Skeletal muscle cell (primary cell): ENCODE measurements at places on chromosomes 13 and 19.

GRCh38 chr13:66344805-66345517 is 885.2 kb downstream of the PCDH9 start:
- DNase-seq: no peak

GRCh38 chr13:87094646-87095045 is 576.5 kb upstream of the SLITRK5 start:
- DNase-seq: no peak

DNA sequence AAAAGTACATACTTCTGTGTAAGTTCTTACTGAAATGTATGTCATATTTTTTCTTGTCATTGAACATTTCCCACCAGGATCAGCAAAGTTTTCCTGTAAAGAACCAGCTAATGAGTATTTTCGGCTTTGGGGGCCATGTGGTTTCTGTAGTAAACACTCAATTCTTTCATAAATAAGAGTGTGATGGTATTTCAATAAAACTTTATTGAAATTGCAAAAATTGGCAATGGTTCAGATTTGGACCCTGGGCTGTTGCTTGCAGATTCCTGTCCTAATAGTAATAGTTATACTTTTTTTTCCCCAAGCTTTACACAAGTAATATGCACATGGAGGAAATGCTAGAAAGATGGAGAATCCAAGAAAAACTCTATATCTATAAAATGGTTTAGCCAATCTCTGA is 83.7 kb downstream of the ZNF536 start:
- DNase-seq: no peak

- DNase-seq: no peak
Measured at GRCh38 chr13:114108141-114108761, 24.2 kb downstream of the RASA3 start.

- no peak for DNase-seq
Measured at GRCh38 chr19:14418856-14419105, 360 bp downstream of the DDX39A start.

GRCh38 chr13:32445461-32445860 is 17.5 kb upstream of the N4BP2L1 start:
- DNase-seq: no peak

DNA sequence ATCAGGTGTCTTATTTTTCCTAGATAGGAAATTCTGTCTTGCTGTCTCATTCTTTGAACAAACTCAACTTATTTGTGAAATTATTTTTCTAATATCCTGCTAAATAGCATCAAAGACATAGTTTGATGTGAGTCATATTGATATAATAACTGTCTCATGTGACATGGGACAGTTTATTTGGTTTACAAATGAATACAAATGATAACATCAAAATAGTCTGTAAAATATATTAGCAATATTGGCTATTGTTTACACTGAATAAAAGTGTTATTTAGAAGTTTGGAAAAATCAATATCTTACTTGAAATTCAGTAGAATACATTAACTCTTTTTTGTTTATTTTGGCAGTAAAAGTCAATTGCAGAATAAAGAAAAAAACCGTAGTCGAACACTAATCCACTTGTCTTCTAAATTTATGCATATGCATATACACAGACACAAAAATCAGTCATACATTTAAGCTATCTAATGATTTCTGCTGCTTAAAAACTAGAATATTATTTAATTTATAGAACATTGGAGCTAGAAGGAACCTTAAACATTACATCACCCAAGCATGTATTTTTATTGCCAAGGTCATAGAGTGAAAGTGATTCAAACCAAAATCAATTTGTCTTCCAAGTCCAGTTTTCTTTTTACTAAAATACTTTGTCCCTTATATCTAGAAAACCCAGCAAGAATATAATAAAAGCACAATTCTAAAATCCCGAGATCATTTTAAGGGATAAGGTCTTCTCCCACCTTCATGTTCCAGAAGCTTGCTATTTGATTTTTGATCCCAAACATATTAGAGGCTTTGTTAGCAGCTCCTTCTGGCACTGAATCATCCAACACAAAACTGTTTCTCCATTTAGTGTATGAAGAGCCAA is 776.5 kb upstream of the SLITRK1 start:
- no peak for DNase-seq

GRCh38 chr13:41212881-41213280 is 18.5 kb upstream of the KBTBD7 start:
- DNase-seq: no peak

GRCh38 chr19:29884466-29884865 is 57.6 kb upstream of the URI1 start:
- DNase-seq: no peak

DNA sequence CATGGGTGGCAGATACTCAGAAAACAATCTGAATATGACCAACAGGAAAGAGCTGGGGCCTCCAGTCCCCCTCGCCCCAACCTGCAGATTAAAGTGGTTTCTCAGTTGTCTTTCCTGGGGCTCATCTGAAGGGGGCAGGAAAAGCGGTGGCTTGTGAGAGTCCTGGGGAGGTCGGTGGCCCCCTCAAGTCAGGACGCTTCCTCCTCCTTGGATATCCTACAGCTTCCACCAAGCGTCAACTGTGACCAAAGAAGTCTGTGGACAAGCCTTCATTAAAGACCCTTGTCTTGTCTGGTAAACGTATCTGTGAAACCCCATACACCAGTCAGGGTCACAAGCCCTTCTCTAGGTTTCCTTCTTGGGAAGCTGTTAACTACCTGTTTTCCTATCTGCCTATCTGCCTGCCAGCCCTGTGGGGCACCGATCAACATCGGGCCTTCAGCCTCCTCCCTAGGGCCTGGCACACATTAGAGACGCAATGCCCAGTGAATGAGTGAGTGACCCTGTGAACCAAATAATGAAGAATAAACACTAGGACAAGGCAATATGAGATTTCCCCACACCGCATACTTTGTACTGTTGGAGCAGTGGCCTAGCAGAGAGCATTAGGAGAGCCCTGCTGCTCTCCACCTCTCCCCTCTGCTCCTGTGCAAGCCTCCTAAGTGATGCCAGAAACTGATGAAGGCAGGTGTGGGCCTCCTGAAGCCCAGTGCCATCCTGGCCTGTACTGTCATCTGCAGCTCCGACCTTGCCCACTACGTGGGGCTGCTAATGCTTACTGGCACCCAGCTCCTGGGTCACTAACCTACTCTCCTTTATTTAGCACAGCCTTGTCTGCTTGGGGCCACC is 1317.8 kb downstream of the UQCRFS1 start:
- no peak for DNase-seq

DNA sequence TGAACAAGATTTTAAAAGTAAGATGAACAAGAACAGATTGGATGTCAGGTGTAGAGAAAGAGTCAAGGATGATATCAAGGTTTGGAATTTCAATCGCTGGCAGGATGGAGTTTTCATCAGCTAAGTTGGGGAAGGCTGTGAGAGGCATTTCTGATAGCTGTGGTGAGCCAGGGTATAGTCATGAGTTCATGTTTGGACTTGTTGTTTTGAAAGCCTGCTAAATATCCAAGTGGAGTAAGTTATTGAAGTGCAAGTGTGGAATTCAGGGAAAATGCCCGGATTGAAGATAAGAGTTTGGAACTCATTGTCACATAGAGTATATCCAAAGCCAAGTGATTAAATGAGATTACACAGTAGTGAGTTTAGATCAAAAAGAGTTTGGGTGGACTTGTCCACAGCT is 11.0 kb upstream of the EPSTI1 start:
- DNase-seq: no peak

DNA sequence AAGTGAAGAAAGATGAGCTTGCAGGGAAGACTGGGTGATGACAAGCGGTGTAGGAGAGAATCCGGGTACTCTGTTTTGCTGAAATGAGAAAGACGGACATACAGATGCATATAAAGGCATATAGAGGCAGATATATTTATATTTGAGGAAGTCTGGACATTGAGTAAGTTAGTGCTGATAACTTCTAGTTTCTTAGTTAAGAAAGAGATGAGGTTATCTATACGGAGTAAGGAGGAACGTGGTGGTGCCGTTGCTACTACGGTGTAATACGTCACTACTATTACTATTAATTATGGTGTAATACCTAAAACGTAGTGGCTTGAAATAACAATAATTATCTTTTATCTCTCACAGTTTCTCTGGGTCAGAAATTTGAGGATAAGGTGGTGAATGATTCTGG is 9.8 kb upstream of the CPB2 start:
- no peak for DNase-seq

DNA sequence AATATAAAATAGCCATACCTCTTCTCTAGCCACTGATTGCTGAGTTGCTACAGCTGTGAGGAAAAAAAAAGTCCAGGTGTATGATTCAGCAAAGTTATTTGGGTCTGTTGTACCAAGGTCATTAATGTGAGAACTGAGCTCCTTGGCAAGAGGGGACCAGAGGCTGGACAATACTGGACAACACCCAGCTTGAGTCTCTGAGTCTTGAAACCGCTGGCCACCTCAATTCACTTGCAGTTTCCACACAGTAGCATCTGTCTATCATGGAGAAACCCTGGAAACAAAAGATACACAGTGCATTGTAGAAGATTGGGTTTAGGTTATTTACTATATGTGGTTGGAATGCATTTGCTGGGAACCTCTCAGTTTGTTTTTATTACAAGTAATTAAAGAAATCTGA is 60.4 kb downstream of the WDFY2 start:
- no peak for DNase-seq

- no peak for DNase-seq
Measured at GRCh38 chr13:24264976-24265375, 44.4 kb upstream of the C1QTNF9 start.

DNA sequence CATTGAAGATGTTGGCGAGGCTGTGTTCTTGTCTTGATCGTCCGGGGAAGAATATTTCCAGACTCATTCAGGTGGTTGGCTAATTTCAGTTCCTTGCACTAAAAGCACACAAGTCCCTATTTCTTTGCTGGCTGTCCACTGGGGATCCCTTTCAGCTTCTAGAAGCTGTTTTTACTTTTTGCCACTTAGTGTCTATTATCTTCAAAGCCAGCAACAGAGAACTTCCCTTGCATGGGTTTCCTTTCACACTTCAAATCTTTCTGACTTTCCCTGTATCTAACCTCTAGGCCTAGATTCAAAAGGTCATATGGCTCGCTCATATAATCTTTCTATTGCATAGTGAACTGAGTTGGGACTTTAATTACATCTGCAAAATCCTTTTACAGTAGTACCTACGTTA is 215.3 kb upstream of the PCDH9 start:
- DNase-seq: no peak

DNA sequence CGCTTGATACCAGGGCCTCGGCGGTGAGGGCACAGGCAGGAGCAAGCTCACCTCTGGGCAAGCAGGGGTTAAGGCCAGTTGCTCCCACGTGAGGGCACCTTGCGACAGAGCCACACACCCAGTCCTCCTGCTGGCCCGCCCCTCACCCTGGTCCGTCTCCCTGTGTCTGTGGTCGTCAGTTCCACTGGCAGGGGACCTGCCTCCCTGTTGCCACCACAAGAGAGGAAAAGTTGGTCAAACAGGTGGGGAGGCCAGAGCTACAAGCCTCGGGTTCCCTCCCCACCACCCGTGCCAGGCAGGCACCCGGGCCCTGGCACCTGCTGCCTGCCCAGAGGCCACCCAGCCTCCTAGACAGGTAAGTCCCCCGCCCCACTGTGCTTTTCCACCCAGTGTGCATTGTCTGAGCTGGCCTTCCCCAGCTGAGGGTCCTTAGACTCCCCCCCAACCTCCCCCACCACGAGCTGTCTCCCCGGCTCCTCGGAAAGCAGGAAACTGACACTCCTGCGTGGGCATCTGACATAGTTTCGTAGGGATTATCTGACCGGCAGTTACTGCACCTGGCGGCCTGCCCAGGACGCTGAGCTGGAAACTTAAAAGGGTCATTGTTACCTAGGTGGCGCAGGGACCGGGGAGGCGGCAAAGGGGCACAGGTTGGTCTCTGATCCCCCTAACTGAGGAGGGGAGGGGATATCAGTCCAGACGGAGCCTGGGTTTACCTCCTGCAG is at the start of gene TJP3:
Gene TJP3, plus strand, starts transcription at position 178 of the 725 bp plus-strand sequence. CDS start 20,049 bp downstream, outside the sequence.
- DNase-seq: no peak

DNA sequence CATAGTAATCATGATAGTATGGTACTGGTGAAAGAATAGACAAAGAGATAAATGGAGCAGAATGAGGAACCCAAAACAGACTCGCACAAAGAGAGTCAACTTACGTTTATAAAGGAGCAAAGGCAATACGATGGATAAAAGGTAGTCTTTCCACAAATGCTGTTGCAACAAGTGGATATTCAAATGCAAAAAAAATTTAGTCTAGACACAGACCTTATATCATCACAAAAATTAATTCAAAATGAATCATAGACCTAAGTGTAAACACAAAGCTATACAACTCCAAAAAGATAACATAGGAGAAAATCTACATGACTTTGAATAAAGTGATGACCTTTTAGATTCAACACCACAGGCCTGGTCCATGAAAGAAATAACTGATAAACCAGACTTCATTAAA is 131.6 kb downstream of the KL start:
- DNase-seq: no peak

DNA sequence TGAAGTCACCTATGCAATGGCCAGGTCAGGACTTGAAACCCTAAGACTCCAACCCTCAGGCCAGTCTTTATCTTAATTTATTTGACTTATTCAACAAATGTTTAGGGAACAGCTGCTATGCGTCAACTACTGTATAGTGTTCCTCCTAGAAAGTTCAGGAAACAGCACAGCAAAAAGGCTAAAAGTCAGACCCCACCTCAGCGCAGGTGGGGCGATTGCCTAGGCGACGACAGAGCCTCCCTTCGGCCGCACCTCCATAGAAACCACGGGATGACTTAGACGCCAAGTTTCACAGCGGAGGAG is 502 bp downstream of the VRK3 start:
- DNase-seq: no peak

DNA sequence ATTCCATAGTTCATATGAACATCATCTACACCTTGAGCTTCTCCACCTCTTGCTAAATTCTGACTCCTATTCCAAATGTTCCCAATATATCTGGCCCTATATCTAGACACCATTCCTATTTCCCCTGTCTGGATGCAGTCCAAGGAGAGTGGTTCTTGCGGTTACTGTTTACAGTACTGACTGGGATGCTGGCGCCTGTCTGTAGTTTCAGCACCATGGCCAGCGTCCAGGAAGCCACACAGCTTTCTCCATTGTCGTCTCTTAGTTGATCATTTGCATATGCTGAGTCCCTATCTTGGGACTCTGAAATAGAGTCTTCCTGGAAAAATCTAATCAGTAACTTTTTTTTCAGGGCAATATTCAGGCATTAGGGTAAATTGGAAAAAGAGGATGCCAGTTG is 14.9 kb downstream of the LAIR2 start:
- DNase-seq: no peak

DNA sequence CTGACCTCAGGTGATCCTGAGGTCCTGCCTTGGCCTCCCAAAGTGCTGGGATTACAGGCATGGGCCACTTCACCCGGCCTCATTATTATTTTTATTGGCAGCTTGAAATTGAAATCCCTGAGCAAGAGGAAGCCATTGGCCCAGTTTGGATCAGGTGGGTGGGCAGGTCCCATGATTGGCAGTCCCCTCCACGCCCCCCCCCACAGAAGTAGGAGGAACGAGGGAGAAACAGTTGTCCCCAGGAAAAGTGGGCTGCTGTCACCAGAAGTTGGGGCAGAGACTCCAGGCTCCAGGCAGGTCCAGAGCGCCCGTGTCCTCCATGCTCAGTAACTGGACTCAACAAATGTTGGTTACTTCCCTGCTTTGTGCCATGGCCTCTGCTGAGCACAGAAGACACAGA is 70.4 kb downstream of the SIPA1L3 start:
- no peak for DNase-seq
